ENCODE measurements at places on chromosomes 13 and 19. TPM values are rescaled to one million over a fixed set of nuclear protein-coding genes. Genes with fewer than 3 reads are reported as not detected.

NLRP9 gene
- total RNA-seq, result not detected

KCTD4 gene
- not detected for total RNA-seq

CEACAM16 gene
- total RNA-seq, result not detected

RFPL4A gene
- not detected for total RNA-seq

C1QTNF9 gene
- total RNA-seq, result not detected
